Lung microvascular endothelial cell (primary cell): ENCODE measurements at places on chromosomes 4 and X. TPM values are rescaled to one million over a fixed set of nuclear protein-coding genes. Genes with fewer than 3 reads are reported as not detected.
A peak's percentile ranks its signal among the peaks of the same experiment; 100 is the strongest.

DNA sequence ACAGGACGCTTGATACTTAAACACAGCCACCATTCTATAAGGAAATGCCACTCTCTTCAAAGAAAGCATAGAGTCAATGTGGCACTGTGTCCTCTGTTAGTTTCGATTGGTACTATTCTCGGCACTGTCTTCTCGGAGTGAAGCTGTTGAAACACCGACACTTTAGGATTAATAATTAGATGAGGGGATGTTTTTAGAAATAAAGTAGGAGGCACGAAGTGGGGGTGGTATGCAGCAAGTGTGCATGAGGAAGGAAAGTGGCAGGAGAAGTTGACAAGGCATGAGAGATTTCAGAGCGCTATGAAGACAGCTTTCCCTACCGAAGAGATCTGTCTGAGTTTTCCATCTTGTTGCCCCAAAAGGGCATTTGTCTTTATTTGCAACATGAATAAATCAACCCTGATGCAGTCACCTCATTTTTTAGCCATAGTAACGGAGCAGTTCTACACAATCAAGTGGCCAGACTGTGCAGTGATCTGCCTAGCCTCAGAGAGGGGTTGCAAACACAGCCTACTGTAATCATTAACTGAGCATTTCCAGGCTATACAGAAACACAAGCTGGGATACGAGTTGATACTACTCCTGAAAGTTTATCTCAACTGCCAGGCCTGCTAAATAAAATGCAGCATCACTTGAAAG, 8.3 kb downstream of the GPRIN3 start:
- no peak for DNase-seq

SOWAHD gene
- not detected in 2 replicates for total RNA-seq

DNA sequence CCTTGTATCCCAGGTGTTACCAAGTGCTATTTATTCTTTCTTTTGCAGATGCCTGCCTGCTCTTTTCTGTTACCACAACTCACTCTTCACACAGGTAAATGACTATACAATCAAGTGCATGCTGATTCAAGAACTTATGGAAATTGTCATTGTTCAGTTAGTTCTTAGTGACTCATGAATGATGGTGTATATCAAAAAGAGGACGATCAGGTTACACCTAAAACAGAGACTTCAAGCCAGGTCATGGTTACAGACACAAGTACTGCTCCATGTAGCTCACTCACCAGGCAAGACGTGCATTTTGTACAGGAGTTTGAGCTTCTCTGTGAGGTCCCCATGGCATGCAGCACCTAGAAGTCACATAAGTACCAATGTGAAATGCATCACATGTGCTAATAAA, 59.3 kb upstream of the UCP1 start:
- no peak for DNase-seq

DNA sequence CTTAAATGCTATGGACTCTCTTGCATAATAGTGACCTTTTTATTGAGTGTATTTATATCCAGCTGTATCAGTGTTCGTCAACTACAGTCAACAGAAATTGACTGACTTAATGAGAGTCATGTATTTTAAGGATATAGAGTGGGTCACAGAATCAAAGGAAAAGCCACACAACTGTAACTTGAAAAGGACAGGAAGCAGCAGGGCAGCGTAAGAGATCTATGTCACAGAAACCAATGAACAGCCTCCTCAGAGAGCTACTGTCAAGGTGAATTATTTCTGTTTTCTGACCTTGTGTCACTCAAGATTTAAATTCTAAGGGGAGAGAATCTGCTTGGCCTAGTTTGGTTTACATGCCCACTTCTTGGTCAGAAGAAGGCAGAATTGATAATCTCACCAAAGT, 94.1 kb upstream of the FRAS1 start:
- DNase-seq, result no peak

DNA sequence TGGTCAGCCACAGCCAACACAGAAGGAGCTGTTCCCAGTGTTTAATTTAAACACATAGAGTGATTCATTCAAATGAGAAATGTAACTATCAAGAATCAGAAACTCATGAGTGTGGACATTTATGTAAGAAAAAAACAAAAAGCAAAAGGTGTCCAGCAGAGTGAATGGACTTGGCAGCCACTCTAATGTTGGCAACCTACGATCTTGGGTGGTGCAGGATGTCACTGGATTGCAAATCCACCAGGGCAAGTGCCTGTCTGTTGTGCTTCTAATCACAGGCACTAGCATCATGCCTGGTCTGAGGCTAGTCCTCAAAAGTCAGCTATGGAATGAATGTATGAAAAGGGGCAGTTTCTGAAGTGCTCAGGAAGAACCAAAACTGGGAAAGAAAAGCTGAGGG, 277.7 kb upstream of the CLNK start:
- no peak for DNase-seq

- DNase-seq, result no peak
Observed at GRCh38 chr4:85717847-85718246, 242.9 kb downstream of the ARHGAP24 start.

FAM9C gene
- under 0.01 TPM in 1 of 2 replicates, not detected in the other for total RNA-seq

EGFL6 gene
- total RNA-seq, result not detected in 2 replicates

GRCh38 chr4:152581536-152582160, 45.8 kb upstream of the FBXW7 start:
- no peak for DNase-seq

GRCh38 chr4:186698028-186698427, 25.6 kb downstream of the FAT1 start:
- DNase-seq, result no peak

- DNase-seq, result peak; percentile 51
Observed at GRCh38 chr4:26719954-26720552, 136.2 kb downstream of the TBC1D19 start.

COL25A1 gene
- total RNA-seq, result under 0.01 and 0.22 TPM in 2 replicates

BTC gene
- not detected in 2 replicates for total RNA-seq

DNA sequence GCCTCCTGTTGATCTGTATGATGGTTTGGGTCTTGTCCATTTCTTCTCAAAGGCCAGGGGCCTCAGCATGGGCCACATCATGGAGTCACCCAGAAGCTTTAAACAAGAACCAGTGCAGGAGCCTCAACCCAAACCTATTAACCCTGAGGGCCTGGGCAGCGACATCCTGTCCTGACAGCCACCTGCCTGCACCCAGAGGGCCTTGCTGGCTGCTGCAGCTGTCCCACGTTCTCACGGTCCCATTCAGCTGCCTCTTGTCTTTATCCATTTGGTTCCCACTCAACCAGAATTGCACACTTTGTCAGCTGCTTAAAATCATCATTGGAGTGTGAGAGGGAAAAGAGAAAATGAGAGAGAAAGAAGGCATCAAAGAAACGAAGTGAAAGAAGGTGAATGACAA, 21.6 kb downstream of the C4orf50 start:
- DNase-seq, result no peak

DNA sequence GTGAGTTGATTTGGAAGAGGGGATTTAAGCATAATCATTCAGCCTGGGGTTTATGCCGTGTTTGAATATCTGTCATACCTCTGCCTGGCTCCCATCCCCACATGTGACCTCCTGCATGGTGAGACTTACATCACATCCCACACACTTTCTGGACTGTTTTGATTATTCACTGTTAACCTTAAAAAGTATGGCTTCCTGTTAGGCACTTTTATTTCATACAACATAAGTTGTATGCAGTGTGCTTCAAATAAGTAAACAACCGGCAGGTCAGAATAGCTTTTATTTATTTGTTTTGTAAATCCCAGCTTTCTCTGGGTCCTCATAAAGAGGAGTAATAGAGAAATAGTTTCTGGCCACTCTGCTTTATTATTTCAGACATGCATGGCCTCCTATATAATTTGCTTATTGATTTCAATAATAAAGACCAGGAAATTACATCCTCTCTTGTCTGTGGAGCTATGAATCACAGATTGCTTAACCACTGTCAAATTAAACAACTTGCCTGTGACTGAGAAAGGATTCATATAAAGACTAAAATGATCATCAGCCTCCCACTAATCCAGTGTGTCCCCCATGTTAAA, 376.8 kb upstream of the ZFP42 start:
- DNase-seq, result no peak

- DNase-seq, result peak; percentile 45
Observed at GRCh38 chr4:4327652-4328121, 37.6 kb downstream of the ZBTB49 start.

UCHL1 gene
- 11.7 and 40.3 TPM in 2 replicates for total RNA-seq

- DNase-seq, result no peak
Observed at GRCh38 chr4:94216394-94216793, 8.7 kb downstream of the SMARCAD1 start.

DNA sequence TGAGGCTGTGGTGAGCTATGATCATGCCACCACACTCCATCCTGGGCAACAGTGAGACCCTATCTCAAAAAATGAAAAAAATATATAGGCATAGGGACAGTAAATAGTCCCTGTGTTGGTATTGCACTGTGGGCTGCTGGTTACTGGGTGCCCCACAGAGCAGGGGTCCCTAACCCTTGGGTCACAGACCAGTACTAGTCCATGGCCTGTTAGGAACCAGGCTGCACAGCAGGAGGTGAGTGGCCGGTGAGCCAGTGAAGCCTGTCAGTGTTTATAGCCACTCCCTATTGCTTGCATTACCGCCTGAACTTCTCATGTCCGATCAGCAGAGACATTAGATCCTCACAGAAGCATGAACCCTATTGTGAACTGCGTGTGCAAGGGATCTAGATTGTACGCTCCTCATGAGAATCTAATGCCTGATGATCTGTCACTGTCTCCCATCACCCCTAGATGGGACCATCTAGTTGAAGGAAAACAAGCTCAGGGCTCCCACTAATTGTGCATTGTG, 106.5 kb downstream of the TNIP2 start:
- DNase-seq, result no peak

SLC26A1 gene
- under 0.01 and 0.20 TPM in 2 replicates for total RNA-seq

DNA sequence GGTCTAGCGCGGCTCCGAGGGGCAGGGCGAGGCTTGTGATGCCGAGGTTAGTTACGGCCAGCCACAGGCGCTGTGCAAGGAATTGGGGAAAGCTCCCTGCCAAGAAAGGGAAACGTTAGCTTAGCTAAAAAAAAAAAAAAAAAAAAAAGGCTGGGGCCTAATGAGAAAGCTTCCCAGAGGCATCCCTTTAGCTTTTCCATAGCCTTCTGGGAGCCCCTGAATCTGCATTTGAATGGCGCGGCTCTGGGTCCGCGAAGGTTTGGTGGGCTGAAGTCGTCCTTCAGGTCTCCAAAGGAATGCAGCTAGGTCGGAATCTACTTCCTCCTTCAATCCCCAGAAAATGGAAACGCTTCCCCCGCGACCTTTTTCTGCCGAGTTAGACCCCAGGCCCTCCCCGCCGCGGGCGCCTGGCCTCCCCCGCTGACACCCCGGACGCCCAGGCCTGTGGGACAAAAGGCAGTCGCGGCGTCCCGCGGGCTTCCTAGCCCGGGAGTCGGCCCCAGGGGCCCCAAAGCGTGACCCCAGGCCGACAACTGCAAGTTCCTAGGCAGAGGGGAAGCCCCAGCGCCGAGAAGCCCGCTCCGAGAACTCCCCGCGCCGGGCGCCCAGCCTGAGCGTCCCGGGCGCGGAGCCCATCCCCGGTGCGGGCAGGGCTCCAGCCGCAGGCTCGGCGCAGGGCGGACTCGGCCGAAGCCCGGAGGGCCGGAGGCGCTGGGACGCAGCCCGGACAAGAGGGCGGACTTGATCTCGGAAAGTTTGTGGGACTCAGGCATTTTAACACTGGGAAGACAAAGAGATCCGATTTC, 605 bp upstream of the FAT1 start:
- peak; percentile 22 for DNase-seq

HS3ST1 gene
- 1.3 and 2.2 TPM in 2 replicates for total RNA-seq

FAM9B gene
- total RNA-seq, result not detected in 2 replicates

AMOT gene
- total RNA-seq, result 2.2 and 7.1 TPM in 2 replicates

DNA sequence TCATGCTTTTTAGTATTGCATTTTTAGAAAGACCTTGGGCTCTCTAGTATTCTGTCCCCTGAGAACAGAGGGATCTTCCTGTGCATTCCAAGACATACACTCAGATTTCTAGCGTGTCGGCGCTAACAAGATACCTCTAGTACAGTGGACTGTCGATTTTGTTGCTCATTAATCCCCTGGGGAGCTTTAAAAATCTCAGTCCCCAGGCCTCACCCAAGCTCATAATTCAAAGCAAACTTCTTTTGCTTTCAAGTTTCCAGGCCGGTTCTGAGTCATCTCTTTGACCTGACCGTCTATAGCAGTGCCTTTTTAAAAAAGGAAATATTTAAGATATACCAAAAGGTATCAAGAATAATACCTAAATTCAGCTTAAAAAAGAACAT, 137.0 kb downstream of the AMMECR1 start:
- peak; percentile 35 for DNase-seq

DNA sequence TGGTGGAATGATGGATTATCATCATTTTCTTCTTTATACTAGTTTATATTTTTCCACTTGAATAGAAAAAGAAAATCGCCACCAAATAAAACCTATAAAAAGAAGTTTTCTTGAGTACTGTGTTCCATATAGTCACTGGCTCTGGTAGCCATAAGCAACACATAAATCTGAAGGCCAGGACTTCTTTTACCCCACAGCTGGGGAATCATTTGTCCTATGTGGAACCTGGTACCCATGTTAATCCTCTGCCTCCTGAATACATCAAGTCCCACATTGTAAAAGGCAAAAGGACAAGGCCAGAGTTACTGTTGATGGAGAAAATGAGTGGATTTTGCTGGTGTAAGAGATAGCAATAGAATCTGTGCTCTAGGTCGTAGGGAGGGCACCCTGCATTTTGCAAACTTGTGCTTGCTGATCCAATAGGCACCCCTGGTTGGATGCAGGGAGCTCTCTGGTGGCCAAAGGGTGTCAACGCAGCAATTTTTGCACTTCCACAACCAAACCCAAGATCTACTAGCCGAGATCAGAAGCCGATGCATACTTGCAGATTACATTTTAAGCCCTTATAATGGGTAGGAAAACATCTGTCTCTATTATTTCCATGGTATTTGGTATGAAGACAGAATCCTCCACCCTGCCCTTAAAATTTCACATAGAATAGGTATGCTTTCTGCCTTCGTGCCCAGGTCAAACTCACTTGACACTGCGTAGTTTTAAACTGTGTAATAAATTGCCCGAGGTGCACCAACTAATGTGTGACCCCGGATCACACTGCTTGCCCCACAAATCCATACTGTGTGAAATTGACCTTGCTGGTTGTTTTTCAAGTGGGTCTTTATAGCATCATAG, 146.2 kb upstream of the SCML1 start:
- DNase-seq, result peak; percentile 69

ARL9 gene
- total RNA-seq, result not detected in 2 replicates

GRCh38 chr4:74047152-74047551, 8.7 kb upstream of the CXCL3 start:
- DNase-seq, result no peak

GRCh38 chr4:25161593-25161950, 1.3 kb upstream of the SEPSECS start:
- no peak for DNase-seq

FGF2 gene
- total RNA-seq, result 6.0 and 7.6 TPM in 2 replicates

DCAF12L2 gene
- under 0.01 TPM in 1 of 2 replicates, not detected in the other for total RNA-seq

DNA sequence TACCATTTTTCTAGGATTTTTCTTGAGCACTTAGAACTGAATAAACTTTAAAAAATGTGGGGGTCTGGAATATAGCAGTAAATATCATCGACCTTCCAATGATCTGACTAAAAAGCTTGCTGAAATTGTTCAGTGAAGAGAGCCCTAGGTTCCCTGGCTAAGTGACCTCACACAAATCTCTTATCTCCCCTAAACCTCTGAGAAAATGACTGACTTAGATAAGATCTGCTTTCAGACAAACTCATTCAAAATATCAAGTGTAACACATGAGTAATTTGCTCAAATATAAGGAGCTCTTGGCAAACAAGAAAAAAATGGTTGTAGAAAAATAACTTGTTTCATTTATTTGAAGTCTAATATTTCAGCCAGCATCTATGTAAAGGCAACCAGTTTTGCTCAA, 441.7 kb upstream of the SLIT2 start:
- DNase-seq, result no peak

- DNase-seq, result no peak
Observed at GRCh38 chr4:40789031-40789430, 39.3 kb downstream of the NSUN7 start.

GRCh38 chr4:165537028-165537648, 158.3 kb downstream of the CPE start:
- DNase-seq, result peak; percentile 85

GRCh38 chrX:134171661-134172587, 65.1 kb upstream of the CCDC160 start:
- DNase-seq, result peak; percentile 30
